Activated CD4-positive, alpha-beta T cell treated with anti-CD3 and anti-CD28 coated beads, Interleukin-10, Interleukin-2, amounts not matched to agents 100 ng/mL and 50 ng/mL, durations not matched to agents 16 hours and 8 hours (primary cell): ENCODE measurements at places on chromosomes 5 and 9.

DNA sequence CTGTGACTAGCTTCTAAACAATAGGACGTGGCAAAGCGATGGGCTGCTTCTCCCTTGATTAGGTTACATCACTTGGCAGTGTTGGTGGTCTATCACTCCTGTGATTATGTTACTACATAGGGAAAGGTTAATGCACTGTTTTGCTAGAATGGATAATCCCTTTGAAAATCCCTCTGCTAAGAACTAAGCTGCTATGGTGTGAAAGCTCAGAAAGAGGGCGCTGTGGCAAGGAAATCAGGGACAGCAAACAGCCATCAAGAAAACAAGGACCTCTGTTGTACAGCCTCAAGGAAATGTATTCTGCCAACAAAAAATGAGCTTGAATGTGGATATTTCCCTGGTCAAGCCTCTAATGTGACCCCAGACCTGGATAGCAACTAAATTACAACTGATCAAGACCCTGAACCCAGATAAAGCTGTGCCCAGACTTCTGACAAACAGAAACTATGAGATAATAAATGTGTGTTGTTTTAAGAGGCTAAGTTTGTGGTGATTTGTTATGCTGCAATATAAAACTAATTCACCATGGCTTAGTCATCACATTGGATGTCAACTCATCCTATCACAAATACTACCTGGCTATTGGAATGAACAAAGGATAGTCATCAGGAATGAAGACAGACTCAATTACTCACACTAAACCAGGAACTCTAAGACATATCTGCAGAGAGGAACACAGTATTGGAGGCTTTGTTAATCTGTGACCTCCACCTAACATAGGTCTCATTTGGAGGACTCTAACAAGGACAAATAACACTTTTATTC lies 1215.9 kb downstream of the EFNA5 start:
- DNase-seq: no peak

GRCh38 chr5:125655156-125655555 lies 768.1 kb upstream of the GRAMD2B start:
- no peak for DNase-seq

GRCh38 chr5:173153842-173154241 lies 9.5 kb downstream of the BNIP1 start:
- DNase-seq: no peak

DNA sequence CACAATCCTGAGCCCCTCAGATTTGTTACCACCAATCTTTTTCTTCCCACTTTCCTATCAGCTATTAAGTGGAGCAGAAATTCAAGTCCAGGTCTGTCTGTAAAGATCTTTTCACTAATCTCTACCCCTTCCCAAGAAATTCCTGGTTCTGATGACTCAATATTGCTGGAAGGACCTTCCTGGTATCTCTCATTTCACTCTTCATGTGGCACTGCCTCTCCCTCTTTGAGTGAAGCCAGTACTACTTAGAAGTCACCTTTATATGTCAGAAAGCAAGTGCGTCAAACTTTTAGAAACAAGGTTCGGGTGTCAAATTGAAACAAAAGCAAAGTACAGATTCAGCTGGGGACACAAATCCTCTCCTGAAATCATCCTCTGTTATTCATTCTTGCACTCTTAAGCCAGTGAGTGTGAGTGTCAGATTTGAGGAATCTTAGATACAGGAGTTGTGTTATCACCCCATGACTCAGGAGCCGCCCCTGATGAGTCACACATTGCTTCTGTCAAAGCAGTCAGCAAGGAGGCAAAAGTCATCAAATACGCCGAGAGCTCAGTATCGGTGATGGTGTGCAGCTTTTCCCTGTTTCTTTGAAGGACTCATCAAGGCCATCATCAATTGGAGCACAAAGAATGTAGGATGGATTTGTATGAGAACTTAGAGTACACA lies 313.0 kb downstream of the CETN3 start:
- DNase-seq: no peak

GRCh38 chr9:94228616-94229015 lies 30.5 kb upstream of the ZNF169 start:
- DNase-seq: no peak

DNA sequence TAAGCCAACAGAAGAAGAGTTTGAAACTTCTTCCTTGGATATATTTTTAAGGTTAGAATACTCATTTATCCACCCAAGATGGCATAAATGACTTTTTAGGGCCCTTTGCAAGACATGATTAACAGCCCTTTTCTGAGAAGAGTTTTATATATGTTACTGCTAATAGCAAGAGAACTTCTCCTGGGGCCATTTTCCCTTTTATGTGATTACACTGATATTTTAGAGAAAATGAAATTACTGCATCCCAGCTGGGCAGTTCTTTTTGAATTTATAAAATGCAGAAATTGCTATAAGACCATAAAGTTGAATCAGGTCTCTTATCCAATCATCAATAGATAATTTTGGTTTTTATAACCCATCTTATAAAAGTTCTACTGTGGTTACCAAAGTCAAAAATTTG lies 161.3 kb upstream of the RFX3 start:
- no peak for DNase-seq

GRCh38 chr9:22103685-22104575 lies 94.8 kb upstream of the CDKN2B start:
- no peak for DNase-seq

- no peak for DNase-seq
Observed at GRCh38 chr5:90606539-90606938, 47.9 kb downstream of the ADGRV1 start.

DNA sequence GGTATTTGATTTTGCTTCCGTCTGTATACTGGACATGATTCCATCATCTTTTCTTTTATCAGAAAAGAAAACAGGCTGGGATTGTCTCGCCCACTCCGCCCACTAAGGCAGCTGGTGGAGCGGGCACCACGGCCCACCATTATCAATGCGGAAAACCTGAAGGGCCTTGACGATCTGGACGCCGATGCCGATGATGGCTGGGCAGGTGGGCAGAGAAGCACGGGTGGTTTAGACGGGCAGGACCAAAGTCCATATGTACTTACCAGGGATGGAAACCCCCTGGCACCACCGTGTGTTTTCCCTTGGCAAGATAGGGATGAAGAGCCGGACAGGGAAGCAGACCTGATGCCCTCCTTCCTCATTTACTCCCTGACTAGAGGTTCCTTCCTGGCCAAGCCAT lies 53.7 kb downstream of the PRRC2B start:
- DNase-seq: no peak

GRCh38 chr9:132645306-132645705 lies 24.5 kb downstream of the DDX31 start:
- no peak for DNase-seq

DNA sequence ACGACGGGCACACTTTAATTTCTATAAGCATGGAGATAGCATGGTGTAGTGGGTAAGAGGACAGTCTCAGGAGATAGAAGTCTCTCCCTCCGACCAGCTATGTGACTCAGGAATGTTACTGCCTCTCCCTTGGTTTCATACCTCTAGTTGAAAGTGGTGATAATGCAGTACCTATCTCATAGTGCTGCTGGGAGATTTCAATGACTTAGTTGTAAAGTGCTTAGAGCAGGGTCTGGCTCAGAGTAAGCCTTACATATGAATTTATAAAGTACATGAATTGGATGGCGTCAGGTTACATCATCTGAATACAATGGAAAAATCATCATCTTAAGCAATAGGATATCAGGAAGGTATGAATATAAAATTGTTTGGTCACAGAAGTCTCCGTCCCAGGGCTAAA lies 952.8 kb upstream of the EDIL3 start:
- DNase-seq: no peak

- DNase-seq: no peak
Observed at GRCh38 chr5:93575461-93576414, 5.3 kb downstream of the NR2F1-AS1 start.

DNA sequence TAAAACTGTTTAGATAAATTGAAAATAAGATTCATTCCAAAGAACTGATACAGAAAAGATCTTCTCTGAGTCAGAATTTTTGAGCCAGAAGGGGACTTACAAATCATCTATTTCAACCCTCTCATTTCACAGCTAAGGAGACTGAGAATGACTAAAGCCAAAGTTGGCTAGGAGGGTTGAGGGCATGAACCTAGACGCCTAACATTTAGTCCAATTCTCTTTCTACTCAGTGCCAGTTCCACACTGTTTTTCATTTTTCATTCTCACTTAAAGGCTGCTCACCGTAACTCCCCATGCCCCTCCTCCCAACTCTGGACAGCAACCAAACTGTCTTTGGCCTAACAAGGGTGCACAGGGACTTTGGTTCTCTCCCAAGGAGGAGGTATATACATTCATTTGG lies 364.0 kb downstream of the NDUFS4 start:
- DNase-seq: no peak

DNA sequence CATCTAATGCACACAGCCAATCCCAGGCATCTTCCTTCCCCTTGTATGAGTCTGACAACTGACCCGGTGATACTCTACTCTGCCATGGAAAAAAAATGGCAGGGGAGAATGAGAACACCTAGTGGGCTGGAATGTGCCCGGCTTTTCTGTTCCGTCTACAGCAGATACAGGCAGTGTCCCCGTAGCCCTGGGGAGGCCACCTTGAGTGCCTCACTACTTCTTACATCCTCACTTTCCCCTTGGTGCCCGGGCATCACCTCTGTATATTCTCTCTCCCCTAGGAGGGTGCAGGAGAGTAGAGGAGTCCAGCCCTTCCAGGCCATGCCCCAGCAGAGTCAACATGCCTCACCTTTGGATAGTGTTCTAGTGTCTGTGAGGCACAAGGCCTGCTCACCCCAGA lies 56.2 kb downstream of the SYK start:
- DNase-seq: no peak

- DNase-seq: no peak
Observed at GRCh38 chr9:20212806-20213205, 409.5 kb downstream of the MLLT3 start.

- no peak for DNase-seq
Observed at GRCh38 chr5:56375011-56375410, 141.9 kb upstream of the ANKRD55 start.

GRCh38 chr5:96159043-96159442 lies 197.4 kb upstream of the ELL2 start:
- no peak for DNase-seq

- DNase-seq: no peak
Observed at GRCh38 chr5:166979307-166979895, 1312.0 kb upstream of the WWC1 start.

DNA sequence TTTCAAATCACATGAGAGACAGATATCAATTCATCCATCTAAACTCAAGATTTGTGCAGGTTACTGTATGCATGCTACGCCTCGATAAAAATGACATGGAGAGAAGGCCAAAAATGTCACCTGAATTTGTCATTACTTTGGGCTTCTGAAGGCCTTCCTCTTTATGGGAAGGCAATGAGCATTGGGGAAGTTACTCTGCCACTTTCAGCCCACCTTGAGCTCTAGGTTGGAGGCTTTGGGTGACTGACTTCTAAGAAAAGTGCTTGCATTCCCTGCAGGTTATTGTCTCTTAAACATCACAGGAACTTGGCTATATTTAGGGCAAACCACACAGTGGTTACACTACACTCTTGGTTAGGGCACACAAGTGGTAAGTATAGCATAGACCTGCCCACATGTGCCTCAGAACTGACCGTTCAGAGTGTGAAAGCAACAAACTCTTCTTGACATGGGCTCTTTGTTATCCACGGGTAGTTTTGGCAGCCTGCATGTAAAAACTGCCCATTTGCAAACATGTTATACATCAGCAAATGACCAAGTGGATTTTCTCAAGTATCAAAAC lies 169.5 kb downstream of the ZNF608 start:
- DNase-seq: no peak

DNA sequence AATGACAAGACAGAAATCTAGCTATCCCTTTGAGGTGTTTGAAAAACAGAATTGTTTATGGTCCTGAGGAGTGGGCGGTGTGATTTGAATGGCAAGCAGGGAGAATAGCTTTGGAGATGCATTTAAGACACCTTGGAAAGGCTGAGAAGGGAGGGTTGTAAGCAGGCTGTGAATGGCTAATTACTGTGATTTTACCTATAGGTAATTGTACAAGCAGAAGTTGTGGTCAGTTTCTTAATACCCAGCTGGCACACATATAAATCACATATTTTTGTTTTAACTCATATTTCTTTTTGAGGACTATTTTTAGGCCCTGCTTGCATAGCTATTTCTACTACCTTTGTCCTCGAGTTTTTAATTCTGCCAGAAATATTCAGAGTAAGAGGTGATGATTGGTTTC lies 248.6 kb downstream of the KDM4C start:
- no peak for DNase-seq

- no peak for DNase-seq
Observed at GRCh38 chr5:179183481-179183880, 123.3 kb downstream of the ZNF354C start.

DNA sequence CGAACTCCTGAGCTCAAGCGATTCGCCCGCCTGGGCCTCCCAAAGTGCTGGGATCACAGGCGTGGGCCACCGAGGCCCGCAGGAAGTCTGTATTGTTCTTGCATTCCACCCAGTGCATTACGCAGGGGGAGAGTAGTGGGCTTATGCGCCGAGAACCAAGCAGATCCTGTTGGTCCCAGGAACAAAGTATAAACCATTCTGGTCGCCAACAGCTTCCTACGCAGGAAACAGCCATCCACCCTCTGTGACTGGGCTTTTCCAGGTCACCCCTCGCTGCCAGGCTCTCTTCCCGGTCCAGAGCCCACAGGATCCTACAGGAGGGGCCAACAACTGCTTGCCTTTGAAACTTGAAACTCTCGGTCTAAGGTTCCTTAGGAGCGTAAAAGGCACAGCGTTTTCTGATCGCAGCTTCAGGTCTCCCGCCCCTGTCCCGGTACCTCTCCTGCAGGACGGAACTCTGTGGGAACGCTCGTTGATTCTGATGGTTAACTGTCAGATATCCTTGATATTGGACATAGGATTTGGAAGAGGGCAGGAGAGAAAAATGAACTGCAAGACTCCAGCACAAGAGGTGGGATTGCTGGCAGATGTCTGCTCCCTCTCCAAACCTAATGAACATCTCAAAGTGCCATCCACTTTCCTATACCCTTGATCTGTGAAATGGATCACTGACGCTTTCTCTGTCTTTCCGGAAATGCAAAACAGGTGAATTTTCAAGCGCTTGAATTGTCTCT lies 4.2 kb upstream of the ANXA2R start:
- no peak for DNase-seq

DNA sequence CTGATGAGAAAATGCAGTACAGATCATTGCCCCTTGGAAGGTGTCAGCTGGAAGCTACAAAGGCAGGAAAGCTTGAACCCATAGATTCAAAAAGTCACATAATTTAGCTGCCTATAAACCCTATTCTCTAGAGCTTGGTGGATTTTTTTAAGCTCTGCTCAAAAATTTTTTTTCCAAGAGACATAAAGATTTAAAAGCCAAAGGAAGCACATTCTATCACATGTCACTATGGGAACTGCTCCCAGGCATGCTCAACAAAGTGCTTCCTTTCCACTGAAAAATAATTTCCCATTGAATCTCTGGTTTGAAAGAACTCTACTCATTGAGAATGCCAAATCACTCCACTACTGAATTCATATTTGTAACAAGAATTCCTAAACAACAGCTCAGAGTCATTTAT lies 419.8 kb downstream of the CETN3 start:
- DNase-seq: no peak

GRCh38 chr9:105046907-105047741 lies 119.2 kb upstream of the ABCA1 start:
- DNase-seq: no peak

- no peak for DNase-seq
Observed at GRCh38 chr5:126414874-126415502, 8.2 kb upstream of the GRAMD2B start.
